ENCODE measurements at places on chromosomes 2 and 18. TPM values are rescaled to one million over a fixed set of nuclear protein-coding genes. Genes with fewer than 3 reads are reported as not detected.

DNA sequence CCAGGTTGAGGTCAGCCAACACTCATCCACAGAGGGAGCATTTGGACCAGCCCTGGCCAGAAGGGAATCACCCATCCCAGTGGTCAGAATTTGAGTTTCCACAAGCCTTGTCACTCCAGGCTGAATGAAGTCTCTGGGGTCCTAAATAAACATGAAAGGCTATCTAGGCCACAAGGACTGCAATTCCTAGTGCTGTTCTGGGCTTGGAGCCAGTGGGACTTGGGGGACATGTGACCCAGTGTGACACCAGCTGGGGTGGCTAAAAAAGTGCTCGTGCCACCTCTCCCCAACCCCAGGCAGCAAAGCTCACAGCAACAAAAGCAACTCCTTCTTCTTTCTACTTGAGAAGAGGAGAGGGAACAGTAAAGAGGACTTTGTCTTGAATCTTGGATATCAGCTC lies 91.7 kb downstream of the MDH1 start:
- no peak for DNase-seq

- peak; percentile 46 for DNase-seq
Observed at GRCh38 chr2:130920415-130921163, 83.9 kb downstream of the ARHGEF4 start.

DNA sequence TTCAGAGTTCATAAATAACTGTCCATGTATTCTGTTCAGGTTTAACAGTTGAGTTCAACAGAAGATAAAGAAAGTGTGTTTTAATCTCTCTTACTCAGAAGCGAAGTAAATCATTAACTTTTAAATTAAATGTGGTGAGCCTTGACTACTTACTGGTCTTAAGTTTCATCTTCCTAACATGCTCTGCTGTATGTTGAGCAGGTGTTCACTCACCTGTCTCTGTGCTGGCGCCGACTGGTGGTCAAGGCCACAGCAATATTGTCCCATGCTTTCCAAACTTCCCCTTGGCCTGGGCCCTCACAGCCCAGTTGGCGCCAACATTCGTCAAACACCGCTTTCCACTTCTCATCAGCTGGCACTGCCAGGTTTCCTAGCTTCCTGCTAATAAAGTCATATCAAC lies 17.0 kb upstream of the MPP4 start:
- no peak for DNase-seq

GRCh38 chr2:58046335-58046584 lies 346 bp upstream of the VRK2 start:
- DNase-seq = no peak

- DNase-seq = no peak
Observed at GRCh38 chr2:78408795-78409118, 616.7 kb upstream of the REG3G start.

- DNase-seq = no peak
Observed at GRCh38 chr2:168639018-168639417, 163.4 kb upstream of the NOSTRIN start.

DNA sequence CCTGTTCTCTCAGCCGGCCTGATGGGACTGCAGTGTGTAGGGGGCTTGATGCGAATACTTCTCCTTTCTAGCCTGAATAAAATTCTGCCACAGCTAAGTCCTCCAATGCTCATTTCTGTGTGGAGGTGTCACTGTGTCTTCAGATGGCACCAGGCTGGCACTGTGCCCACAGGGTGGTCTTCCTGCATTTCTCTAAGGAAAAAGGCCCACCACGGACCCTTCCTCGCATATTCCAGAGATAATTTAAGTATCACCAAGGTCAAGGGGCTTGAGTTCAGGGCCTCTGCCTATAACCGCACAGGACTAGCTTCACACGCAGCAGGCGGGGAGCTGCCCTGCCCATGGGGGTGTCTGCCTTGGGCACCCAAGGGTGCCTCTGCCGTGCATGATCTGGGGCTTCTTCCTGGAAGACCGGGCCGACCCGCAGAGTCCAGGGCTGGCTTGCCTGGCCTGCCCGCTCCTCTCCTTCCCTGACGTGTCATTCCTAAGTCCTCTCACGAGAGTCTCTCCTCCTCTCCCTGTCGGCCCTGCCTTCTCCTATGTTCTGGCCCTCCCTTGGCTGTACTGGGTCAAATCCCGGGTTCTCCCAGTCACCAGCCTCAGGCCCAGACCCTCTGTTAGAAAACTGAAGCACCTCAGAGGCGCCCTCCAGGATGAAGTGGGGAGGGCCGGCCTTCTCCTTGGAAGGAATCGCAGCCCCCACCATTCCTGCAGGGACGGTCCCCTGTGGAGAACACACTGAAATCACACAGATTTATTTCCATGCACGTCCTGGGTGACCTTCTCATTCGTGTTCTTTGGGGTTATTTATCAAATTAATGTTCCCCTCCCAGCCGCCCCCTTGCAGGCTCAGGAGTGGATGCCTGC lies 48.9 kb upstream of the PXDN start:
- DNase-seq = no peak

GRCh38 chr18:37385846-37386778 lies 179.5 kb downstream of the CELF4 start:
- DNase-seq = no peak

DNA sequence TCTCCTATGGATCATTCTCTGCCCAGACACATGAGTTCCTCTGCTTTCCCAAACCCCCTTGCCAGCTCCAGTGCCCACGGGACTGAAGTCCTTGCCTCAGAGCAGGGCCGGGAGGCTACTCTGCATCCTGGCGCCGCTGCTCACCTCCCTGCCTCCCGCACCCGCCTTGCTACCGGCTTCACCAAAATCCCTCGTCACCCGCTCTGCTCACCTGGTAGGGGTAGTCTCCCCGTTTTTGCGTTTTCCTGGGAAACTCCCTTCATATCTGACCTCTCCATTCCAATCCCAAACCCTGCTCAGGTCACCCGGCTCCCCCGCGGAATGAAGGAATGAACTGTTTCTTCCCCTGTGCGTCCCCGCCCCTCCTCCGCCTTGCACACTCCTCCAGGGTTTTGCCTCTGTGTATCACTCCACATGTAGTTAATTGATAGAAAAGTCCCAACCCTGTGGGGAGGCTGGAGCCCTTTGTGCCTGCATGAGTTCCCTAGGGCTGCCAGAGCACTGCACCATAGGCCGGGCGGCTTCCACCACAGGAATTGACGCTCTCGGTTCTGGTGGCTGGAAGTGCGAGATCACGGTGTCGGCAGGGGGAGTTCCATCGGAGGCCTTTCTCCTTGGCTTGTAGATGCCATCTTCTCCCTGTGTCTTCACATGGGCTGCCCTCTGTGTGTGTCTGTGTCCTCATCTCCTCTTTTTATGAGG lies 2.0 kb upstream of the DGKD start:
- DNase-seq = no peak

- no peak for DNase-seq
Observed at GRCh38 chr2:26477911-26478253, at the start of gene OTOF. OTOF (minus strand) TSS chr2:26478124.

- DNase-seq = no peak
Observed at GRCh38 chr2:100352521-100352920, 30.2 kb upstream of the LONRF2 start.

DNA sequence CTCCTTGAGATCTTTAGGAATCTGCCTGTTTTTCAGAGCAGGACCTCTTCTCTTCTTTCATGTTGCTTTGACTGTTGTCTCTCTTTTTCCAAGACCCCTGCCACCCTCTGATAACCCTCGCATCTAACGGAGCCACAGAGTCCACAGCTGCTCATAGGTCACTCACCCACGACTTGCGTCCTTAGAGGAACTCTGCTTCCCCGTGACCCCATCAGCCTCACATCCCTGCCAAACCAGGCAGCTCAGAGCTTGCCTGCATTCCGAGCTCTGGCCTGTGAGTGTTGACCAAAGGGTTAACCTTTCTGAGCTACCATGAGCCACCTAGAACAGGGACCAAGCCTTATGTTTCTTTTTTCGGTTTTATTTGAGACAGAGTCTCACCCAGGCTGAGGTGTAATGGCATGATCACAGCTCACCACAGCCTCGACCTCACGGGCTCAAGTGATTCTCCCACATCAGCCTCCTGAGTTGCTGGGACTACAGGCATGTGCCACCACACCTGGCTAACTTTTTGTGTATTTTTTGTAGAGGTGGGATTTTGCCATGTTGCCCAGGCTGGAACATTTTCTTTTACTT lies 36.4 kb downstream of the CABLES1 start:
- no peak for DNase-seq

DNA sequence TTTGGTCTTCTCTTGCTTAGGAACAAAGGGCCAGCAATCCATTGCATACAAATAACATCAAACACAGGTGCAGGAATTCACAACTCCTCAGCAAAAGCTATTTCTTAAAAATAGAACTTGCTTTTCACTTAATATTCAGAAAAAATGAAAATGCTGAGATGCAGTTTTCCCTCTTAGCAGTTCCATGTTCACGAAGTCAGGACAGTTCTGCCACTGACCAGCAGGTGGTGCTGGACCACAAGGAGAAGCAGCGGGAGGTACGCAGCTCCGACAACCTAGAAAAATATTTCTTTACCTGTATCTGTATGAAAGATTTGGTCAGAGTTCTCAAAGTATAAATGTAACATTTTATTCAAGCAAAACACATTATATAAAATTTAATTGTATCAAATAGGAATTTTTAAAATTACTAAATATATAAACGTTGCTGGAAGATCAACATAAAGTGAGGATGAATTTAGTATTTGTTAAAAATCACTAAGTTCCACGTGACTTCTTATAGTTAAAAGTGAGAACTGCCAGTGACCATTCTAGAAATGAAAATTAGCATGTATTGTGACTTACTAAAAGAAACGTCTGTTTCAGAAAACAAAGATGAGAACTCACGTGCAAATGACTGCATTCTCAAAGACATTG lies 48.8 kb downstream of the ADNP2 start:
- DNase-seq = peak; percentile 71

DNA sequence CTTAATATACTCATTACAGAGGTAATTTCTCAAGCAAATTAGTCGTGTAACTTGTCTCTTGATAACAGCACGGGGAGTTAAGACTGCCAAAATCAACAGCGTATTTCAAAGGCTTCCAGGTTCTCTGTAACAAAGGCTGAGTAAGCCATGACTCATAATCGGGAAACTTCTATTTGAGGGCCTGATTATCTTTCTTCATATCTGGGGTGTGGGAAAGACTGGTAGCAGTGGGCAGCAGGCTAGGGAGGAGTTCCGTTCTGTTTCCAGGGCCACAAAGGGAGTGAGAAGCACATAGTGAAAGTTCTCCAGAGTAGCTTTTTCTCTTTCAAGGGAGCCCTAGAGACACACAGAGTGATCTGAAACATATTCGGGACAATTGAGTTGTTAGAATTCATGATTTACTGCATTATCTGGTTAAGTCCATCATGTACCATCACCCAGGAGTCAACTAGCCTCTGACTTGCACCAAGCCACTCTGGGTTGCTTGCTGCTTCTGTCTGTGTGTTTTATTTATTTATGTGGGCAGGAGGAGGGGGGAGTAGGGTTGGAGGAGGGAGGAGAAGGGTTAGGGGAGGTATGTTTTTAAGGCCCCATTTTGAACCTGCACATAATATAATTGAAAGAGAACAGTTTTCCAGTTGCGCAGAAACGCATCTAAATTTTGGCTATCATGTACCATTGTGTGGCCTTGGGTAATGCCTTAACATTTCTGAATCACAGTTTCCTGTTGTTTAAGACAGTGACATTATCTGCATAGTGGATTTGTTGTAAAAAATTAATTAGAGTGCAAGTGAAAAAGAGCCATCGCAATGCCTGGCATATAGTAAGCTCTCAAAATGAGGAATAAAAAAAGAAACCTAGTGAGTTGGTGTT lies 80.5 kb upstream of the ITPRID2 start:
- peak; percentile 70 for DNase-seq

DNA sequence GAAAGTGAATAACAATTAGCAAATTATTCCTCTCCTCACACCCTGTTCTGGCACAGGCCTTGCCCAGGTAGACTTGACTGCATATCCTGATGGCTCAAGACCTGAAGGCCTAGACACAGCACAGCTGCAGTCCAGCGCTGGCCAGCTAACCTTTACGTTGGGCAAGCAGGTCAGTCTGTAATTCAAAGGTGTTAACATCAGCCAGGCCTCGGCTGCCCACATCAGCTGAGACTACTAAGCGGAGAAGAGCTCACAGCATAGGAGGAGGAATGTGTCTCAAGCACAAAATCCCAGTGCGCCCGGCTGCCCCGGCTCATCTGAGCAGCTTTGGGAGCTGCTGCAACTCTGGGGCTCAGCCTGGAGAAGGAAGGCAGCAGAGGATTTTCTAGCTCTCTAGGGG lies 33.5 kb upstream of the OTOF start:
- DNase-seq = no peak

The CDK15 gene
- 1.2 TPM for total RNA-seq

The RAB27B gene
- 10.7 TPM for total RNA-seq

The HOXD3 gene
- total RNA-seq = 2.2 TPM

The PAX8 gene
- 1.0 TPM for total RNA-seq

The GULP1 gene
- 29.3 TPM for total RNA-seq

The ADNP2 gene
- total RNA-seq = 36.0 TPM

The NRP2 gene
- 9.7 TPM for total RNA-seq

The KYNU gene
- 1.1 TPM for total RNA-seq

All from prostate gland (tissue), 2 donors.